NCI-H187 treated with DMSO at 0.1 percent for 48 hours (cell line): ENCODE measurements at places on chromosomes 11 and 22.

DNA sequence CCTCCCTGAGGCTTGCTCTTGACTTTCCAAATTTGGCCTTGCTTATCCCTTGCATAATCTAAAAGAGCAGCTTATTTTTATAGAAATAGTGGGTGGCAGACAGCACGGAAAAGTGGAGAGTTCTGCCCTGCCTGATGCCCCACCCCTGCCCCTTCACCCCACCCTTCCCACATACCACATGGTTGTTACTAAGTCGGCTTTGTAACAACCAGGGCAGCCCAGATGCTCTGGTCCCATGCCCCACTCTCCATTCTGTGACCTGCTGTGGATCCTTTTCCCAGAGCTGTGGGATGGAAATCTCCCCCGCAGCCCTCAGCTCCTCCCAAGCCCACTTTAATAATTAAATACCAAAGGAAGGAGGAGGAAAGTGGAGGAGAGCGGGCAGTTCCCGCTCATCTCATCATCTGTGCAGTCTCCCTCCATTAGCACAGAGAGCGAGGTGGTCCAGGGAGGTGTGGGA lies 10.9 kb downstream of the MRGPRF start:
- no peak for DNase-seq

DNA sequence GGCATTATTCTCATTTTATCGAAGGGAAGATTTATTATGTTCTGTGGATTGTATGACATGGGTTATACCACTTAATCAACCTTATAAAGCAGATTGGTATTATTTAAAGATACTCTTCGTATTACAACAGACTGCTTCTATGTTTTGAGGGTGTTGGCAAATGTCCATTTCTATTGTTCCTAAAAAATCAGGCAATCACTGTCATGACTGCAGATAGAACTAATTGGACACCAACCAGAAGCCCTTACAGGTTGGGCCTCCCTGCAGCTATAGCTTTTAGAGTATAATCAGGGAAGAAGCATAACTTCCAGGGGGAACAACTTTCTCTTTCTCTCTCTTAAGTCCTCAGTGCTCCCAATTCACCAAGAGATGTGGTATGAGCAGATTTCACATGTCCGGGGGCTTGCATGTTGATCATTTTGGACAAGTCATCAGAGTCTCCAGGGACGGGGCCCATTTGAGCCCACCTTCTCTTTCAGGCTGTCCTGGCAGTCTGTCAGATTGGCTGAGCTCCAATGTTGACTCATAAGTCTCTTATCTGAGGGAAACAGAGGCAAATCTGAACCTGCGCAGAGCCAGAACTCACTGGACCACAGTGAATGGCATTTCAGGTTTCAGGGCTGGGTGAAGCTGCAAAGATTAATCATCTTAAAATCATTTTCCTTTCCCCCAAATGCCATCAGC lies 264.0 kb upstream of the CCDC90B start:
- DNase-seq: no peak

DNA sequence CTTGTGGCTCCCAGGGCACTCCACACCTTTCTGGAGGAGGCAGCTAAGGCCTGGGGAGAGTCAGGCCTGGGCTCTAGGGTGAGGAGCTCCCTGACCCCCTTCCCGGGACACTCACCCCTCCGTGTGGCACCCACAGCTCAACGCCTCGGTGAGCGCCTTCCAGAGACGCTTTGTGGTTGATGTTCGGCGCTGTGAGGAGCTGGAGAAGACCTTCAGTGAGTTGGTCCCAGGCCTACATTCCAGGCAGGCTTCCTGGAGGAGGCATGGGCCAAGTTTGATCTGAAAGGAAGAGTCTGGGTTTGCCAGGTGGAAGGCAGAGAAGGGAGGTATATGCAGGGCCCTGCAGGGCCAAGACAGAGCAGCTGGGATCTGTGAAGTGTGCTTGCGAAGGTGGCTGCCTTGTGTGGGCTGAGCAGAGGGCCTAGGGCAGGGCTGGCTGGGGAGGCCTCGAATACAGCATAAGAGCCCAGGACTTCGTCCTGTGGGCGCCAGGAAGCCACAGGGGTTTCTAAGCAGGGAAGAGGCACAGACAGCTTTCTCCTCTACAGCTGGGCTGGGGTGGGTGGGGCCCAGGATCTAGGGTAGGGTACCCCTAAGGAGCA lies 2.9 kb downstream of the TCIRG1 start:
- no peak for DNase-seq

DNA sequence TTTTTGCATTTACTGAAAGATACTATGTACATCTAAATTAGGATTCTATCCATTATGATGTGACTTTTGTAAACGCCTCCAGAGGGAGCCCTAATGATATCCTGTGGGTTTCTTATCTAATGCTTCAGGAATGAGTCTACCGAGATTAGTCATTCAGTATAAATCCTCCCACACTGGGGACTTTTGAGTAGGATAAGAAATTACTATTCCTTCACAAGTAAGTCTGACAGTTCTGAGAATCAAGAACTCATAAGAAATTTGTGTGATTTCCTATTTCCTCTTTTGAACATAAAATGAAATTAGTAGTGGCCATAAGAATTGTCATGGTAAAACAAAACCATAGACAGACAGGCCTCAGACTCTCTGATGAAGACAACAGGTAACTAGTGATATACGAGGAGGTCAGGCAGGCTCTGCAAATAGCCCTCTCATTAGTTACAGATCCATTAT lies 10.0 kb upstream of the OR5M1 start:
- DNase-seq: no peak

- DNase-seq: no peak
Measured at GRCh38 chr11:119858288-119858687, 129.3 kb upstream of the NECTIN1 start.

DNA sequence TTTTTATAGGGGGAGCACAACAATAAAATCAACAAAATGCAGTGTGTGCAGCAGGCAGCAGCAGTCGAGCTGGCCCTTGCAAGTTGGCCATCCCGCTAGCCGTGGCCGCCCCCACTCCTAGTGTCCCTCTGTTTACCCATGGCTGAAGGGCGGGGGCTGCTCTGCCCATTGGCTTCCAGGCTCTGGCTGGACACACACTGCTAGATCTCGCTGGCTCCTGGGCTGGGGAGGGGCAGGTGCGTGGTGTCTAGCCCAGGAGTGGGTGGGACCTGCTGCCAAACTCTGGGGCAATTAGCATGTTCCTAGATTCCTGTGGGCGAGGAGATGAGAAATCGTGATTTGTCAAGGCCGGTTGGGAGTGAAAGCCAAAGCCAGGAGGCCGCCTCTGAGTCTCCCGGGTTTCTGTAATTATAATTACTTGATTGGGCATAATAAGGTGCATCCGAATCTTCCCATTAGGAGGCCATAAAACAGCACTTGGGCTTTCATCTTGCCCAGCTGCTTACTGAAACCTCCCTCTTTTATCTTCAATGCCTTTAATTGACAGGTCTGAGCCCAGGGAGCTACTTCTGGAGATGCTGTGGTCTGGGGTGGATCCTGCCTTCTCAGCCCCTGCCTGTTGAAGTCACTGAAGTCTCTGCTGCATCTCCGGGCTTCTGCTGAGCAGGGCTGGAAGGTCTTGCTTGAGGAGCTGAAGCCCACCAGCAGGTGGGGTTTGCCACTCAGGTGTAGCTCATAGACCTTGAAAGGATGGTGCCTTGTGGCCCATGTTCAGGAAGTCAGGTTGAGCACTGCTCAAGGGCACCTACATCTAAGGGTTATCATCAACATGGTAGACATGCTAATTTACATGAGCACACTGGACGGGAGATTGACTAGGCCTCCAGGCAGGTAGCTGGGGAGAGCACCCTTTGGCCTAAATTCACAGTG lies 44.5 kb upstream of the DKK3 start:
- DNase-seq: no peak

DNA sequence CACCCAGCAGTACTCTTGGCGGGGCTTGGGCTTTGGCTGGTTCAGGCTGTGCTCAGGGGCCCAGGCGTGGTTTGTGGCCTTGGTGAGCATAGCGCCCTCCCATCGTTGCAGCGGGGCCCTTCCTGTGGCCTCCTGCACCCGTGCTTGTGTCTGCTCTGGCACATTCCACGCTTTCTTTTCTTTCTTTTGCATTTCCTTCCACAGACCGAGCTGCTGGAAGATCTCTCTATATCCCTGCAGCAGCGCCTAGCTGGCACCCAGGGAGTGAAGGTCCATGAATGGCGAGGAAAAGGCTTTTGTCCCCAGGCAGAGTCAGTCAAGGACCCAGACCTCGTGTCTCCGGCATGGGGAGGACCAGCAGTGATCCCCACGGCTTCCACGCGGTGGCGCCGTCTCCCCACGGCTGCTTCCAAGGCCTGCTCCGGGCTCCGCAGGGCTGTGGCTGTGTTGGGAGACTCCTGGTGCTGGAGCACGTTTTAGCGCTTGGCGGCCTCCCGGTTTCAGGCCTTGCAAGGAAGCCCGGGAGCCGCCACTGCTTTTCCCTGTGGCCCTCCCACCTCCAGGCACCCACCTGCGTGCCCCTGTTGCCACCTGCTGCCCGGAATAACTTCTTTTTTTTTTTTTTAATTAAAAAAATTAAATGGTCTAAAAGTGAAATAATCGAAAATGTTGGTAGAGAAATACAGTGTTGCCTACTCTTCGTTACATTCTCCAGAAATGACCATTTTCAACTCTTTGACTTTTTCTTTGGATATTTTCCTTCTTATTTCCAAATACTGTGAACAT lies 28.5 kb downstream of the GLB1L2 start:
- no peak for DNase-seq

- DNase-seq: no peak
Measured at GRCh38 chr22:44994399-44995104, 15.3 kb downstream of the PHF21B start.

DNA sequence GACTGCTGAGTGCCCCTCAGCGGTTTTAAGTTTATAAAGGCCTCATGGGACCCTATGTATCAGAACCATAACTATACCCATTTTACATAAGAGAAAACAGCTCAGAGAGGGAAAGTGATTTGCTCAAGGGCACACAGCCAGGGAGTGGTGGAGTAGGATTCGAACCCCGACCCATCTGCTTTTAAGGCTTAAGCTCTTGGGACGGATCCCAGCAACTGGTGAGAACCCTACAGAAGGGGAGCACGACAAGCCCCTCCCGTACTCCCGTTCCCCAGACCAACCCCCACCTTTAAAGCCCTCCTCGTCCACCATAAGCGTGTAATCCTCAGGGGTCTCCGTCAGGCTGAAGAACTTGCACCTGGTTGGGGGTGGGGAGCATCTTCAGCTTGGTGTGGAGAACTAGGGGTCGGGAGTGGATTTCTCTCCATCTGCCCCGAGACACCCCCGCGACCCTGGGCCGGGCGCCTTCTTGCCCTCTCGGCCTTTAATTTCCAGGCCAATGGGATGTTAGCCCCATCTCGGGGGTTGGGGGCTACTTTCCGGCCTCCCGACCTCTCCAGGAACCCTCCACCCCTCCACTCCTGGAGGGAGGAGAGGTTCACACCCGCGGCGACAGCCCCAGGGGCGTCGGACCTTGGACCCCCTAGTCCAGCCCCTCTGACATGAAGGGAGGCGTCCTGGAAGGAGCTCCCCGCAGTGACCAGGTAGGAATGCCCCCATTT lies 725 bp downstream of the CASTOR1 start:
- DNase-seq: no peak

- no peak for DNase-seq
Measured at GRCh38 chr11:6321356-6321755, 1.1 kb upstream of the CAVIN3 start.

DNA sequence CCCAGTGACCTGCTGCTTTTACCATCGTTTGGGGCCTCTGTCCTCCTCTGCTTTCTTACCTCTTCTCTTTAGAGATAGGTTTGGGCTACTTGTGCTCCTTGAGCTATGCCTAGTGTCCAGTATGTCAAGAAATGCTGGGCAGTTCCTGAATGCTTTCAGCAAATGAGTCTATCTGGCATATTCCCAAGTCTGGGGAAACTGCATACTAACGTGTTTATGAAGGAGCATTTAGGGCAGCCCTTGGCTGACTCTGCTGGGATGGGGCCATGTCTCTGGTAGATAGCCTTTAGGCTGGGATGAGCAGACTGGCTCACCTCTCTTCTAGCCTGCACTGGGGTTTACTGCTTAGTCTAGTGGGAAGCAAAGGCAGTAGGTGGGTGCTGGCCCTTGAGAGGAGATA lies 43.7 kb upstream of the SUSD2 start:
- DNase-seq: no peak

DNA sequence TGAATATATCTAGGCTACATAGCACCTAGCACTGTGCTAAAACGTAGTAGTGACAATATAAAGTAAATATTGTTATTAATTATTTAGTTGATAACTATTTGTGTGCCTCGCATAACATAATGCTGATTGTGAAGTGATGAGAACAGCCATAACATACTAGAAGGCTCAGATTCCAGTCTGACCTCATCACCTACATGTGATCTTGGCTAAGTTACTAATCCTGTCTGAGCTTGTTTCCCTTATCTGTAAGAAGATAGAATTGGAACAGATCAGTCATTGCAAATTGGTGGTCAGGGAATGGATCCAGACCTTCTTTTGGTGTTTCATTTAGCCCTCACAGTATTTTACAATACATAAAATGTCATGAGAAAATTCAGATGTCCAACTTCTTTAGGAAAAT lies 103.4 kb upstream of the SEZ6L start:
- DNase-seq: no peak

DNA sequence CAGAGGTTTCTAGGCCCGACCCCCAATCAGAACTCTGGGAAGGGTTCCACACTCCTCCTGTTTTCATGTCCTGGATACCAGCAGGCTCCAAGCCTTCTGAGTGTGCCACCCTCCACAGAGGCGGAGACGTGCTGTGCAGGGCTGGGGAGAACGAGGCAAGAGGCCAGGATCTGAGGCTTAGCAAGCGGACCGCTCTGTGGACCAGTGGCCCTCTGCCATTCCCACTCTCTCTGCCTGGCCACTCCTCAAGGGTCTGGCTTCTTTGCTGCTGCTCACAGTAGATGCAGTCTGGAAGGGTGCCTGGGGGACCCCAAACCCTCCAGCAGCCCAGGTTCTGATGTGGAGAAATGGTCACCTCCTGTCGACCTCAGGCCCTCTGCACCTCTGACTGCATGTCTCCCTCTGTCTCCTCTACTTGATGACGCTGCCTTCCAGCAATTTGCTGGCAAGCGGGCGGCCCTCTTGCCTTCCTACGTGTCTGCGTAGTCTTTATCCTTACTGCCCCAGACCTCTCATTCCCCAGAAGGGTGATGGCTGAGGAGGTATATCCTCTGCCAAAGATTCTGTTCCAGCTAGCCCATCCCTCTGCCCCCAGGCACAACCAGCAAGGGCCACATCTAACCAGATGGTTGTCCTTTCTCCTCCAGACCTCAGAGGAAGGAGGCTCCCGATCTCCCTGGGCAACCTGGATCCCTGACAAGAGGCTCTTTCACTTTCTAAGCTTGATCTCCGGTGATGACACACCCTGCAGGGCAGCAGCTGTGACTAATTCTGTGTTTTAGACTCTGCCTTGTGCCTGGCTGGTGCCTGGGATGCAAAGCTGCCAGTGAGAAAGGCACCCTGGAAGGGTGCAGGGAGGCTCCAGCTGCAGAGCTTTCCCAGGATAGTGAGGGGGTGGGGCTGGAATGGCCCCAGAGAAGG lies 87.3 kb downstream of the NAT10 start:
- no peak for DNase-seq

DNA sequence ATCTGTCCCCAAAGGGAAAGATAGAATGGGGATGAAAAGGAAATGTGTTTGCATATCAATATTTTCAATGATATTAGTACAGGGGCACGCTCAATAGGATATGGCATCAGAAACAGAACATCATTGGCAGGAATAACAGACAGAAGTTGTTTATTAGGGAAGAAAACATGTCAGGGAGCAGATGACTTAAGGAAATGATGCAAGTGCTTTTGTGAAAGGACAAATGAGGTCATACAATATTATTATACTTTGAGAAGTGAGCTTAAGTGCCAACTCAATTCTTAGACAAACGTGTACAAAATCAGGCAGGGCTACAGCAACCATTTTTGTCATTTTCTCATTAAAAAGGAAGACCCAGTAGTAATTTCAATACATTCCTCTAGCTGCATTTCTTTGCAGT lies 388.4 kb downstream of the SOX6 start:
- no peak for DNase-seq
